ENCODE measurements at places on chromosomes 6 and 20.

GRCh38 chr20:25750220-25750764, 53.6 kb upstream of the ZNF337 start:
- no peak for DNase-seq

DNA sequence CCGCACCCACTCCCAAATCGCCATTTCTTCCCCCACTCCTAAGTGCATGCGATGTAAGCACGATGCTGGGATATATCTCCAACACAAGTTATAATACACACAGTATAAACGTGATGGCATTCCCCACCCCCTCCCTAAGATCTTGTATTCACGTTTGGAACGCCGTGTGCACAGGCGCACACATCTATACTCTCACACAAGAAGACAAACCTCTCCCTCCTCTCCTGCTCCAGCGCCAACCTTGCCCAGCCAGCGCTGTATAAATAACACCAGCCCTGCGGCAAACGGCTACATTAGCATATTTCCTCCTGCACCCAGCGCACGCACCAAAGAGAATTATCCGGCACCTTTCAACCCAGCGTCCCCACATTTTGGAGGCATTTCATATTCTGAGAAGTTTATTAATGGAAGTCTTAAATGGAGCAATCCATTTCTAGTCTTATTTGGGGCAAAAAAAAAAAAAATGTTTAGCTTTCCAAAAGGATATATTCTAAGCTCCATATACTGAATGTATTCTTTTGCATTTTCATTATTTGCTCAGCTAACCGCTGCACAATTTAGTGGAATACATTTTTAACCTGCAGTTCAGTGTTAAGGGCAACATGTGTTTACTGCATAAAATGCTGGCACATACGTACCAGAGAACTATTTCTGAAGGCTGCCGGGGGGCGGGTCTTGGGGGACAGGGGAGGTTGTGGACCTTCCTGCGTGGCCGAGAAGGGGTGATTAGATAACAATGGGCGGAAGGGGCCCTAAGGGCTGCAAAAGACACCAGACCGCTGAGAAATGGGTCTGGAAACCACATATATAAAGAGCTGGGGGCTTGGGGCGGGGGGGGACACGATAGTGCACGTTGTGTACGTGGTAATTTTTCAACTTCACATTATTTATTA, 1.1 kb upstream of the SLC22A23 start:
- DNase-seq, result peak; percentile 48

- DNase-seq, result no peak
Measured at GRCh38 chr6:70474751-70475150, 61.4 kb downstream of the FAM135A start.

- DNase-seq, result no peak
Measured at GRCh38 chr6:84853901-84854300, 89.5 kb upstream of the TBX18 start.

DNA sequence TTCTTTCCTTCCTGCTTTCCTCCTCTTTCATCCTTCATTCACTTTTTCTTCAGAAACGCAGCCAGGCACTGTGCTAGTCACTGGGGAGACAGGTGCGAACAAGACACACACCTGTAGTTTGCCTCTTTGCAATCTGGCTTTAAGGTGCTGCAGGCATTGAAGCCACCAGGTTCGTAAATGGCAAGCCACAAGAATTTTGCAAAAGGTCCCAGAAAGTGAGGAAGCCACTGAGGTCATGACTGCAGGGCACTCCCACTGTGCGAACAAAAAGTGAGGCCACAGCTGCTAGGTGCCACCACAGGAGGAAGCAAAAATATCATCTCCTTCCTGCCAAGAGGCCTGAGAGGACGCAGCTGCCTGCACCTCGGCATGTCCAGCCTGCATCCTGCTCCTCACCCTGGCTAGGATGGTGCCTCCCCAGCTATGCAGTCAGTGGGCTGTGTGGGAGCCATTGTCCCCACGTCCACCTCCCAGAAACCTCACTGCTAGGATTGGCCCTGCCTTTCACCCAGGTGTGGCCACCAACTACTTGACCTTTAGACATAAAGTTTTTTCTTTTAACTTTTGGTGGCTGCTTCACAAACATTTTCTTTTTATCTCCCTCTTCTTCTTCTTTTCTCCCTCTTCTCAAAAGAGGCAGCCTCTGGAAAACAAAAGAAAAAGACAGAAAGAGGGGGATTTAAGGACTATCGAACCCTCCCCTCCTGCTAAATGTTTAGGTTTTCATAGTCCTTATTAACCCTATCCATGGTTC, 230.8 kb downstream of the BCAS1 start:
- DNase-seq, result no peak

DNA sequence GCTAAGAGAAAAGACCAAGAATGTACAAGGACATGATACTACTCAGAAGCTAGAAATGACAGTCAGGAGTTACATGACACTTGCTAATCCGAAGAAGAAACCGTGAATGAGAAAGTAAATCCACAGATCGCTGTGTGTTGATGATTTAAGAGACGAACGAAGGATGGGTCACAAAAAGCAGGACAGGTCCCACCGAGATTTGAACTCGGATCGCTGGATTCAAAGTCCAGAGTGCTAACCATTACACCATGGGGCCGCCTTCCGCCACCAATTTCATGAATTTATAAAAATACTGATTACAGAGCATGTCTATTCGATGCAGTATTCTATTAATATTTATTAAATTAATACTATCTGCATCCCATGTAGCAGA, 54.0 kb upstream of the BTN3A2 start:
- DNase-seq, result no peak

DNA sequence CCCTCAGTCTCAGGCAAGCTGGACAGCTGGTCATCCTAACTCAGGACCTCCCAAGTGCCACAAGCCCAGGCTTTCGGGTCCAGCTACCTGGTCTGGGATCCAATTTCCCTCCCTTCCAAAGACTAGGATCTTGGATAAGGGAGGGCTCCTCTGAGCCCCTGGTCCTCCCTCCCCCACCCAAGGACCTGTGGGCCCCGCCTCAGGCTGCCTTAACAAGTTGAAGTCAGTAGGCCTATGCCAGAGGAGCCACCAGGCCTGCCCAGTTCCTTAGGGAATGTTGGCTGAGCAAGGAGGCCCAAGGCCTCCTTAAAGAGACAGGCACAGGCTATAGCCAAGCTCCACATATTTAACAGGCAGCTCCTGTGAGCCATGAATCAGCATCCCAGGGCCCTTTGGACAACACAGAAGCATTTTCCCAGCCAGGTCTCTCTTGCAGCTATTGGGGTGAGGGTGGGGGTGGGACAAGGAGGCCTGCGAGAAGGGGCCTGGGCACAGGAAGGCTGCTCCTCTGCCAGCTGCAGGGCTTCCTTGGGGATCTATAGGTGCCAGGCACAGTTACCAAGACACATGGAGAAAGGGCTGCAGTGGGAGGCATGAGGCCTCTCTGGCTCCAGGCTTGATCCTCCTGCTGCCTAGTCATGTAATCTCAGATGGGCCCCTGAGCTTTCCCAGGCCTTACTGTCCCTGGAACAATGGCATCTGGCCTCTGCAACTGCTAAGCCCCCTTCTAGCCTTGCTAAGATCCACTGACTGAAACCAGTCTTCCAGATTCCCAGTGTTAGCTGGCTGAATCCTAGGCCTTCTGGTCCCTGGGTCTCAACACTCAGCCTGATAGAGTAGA, 27.4 kb upstream of the NOL4L start:
- DNase-seq, result no peak

GRCh38 chr6:11043378-11043960, 636 bp downstream of the ELOVL2 start:
- no peak for DNase-seq
